Right hindlimb (tissue), 1 donor: ENCODE measurements at places on chromosomes 11 and 22.

- no peak for DNase-seq
These were observed 645.7 kb downstream of the BRD1 start for GRCh38 chr22:49181942-49182341.

- DNase-seq = no peak
These were observed 17.9 kb downstream of the RTN3 start for GRCh38 chr11:63698976-63699733.

DNA sequence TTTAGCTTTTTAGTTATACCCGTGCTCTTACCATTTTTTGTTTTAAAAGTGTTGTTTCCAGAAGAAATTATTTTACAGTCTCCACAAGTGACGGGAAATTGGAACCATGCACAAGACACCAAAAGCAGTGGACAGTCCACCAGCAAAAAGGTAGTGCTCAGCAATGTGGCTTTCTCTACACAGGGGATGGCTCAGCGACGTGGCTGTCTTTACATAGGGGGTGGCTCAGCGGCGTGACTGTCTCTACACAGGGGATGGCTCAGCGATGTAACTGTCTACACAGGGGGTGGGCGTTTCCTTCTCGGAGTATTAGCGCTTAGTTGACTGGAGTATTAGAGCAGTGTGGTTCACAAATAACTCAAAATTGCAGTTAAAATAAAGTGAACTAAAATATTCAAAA is 36.0 kb upstream of the PANX2 start:
- DNase-seq = no peak

GRCh38 chr11:62419943-62420342 is 1.1 kb downstream of the SCGB1A1 start:
- DNase-seq = no peak

DNA sequence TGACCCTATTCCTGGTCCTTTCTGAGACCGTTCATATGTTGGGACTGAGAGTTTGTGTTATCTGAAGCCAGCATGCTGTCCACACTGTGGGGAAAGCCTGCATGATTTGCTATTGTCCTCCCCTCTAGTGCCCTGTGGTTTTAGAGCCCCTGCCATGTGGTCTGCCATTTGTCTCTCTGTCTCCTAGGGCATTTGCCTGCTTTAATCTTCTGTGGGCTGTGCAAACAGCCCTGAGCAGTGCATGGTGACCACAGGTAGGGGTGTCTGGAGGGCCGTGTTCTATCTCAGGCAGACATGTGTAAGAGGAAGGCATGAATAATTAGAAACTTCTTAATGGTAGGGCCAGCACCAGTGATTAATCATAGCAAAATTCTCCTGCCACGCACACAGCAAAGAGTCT is 23.0 kb downstream of the AMPD3 start:
- DNase-seq = no peak

- peak; percentile 57 for DNase-seq
These were observed 9.9 kb upstream of the IGLL5 start for GRCh38 chr22:22877523-22878210.

- DNase-seq = no peak
These were observed 6.0 kb upstream of the GAS2L1 start for GRCh38 chr22:29300467-29300806.
